HCEC 1CT (cell line): ENCODE measurements at places on chromosomes 12 and 14.

GRCh38 chr14:36405589-36406274 lies 85.3 kb upstream of the MBIP start:
- no peak for DNase-seq

DNA sequence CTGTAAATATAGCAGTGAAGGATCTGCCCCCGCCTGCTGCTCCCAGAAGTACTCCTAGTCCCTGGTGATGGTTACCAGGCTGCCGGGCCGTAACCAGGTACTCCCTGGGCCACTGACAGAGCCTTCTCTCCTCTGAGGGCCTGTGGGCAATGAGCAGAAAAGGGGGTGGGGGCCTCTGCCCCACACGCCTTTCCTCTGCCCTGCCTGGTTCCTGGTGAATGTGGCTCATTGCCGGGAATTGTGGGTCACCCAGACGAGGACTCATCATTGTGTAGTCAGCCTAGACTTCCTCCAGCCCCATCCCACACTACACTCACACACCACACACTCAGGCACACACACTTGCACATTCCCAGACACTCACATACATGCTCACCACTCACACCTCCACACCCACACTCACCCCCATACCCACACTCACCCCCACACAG lies 35.7 kb upstream of the ACTN1 start:
- DNase-seq = peak; percentile 41

GRCh38 chr14:67618617-67619063 lies 1.1 kb upstream of the ARG2 start:
- peak; percentile 74 for DNase-seq

- DNase-seq = no peak
Observed at GRCh38 chr12:12018454-12018853, 52.3 kb upstream of the BCL2L14 start.

GRCh38 chr12:129067491-129067890 lies 214.2 kb downstream of the GLT1D1 start:
- no peak for DNase-seq

GRCh38 chr12:76820888-76821482 lies 57.1 kb downstream of the ZDHHC17 start:
- DNase-seq = peak; percentile 50

- no peak for DNase-seq
Observed at GRCh38 chr14:103393070-103393469, 7.9 kb downstream of the MARK3 start.

DNA sequence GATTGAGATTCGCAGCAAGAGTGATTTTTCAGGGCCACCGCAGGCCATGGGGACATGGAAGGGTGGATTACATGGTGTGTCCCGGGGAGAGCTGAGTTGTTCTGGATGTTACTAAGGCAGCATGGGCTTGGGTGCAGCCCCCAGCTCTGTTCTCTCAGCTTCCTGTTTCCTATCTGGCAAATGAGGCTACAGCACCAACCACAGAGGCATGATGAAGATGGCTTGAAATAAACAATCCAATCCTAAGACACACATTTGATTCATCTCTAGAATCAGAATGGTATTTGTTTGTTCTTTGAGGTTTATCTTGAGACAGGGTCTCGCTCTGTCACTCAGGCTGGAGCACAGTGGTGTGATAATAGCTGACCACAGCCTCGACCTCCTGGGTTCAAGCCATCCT lies 21.6 kb downstream of the GLTP start:
- no peak for DNase-seq

GRCh38 chr12:32163596-32163995 lies 56.9 kb downstream of the BICD1 start:
- DNase-seq = peak; percentile 50

GRCh38 chr12:49868449-49868848 lies 25.5 kb upstream of the BCDIN3D start:
- no peak for DNase-seq

GRCh38 chr12:131749618-131750315 lies 38.9 kb downstream of the SFSWAP start:
- no peak for DNase-seq

DNA sequence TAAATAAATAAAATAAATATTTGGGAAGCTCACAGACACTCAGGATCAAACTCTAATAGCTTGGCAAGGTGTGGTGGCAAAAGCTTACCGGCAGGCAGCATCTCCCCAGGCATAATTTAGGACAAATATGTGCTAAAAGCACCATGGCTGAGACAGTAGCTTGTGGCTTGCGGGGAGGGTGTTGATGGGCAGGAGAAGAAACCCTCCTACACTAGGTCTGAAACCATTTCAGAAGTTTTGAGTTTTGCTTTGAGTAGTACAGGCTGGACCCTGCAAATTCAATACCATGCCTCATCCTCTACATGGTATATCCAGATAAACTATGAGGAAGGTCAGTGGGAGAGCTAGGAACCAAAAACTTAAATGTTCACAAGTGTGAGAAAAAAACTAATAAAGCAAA lies 33.1 kb downstream of the MAP3K9 start:
- DNase-seq = no peak

DNA sequence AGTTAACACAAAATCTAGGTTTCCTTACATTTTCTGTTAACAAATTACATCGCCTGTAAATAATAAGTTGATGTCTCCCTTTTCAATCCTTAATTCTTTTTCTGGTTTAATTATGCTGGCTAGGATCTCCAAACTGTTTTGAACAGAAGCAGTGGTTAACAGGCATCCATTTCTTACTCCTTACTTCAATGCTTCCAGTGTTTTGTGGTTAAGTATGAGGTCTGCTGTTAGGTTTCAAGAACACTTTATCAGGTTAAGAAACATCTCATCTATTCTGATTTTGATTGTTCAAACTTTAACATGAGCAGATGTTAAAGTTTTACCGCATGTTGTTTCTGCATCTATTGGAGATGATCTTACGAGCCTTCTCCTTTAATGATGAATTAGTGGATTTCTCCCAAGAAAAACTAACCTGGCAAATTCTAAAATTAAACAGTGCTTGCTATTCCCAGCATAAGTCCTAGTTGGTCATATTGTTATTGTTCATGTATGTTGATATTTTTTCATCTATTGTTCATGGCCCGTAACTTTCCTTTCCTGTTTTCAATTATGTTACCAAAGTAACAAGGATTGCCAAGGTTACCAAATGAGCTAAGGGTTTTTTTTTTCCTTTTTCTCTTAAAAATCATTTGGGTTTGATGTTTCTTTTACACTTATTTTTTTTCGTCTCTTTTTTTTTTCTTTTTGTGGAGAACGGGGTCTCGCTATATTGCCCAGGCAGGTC lies 33.4 kb downstream of the POLE start:
- no peak for DNase-seq

GRCh38 chr12:130205495-130205894 lies 43.2 kb downstream of the FZD10 start:
- DNase-seq = no peak

DNA sequence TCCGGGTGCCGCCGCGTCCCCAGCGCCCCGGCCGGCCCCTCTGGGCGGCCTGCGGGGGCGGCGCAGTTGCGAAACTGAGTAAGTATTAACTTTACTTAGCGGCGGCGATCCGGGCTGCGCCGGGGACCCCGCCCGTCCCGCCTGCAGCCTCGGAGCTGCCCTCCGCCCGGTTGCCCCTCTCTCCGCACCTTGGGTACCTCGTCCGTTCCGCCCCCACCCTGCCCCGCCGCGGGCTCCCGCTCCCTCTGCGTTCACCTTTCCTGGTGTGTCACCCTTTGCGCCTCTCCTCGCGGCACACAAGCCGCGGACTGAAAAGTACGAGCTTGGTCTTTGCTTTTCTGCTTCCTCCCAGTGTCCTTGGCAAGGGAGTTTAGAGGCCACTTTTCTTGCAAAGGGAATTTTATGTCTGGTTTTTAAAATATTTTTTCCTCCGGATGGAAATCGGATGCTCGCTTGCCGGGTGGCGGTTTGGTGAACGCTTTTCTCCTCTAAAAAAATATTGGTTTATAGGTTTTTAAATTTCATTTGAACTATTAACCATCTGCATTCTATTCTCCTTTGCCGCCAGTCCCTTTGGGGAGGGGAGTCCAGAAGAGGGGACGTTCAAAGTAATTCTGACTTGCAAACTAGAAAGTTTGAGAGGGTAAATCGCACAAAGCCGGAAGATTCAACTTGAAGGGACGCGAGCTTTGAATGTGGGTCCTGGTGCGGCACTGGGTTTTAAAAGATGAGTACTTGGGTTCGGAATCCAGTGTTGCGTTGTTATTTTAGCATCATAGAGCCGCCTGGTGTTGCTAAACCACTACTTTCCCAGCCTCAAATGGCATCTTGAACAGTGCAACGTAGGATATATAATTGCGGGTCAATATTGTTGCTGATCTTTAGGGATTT lies 834 bp downstream of the RASSF8 start:
- DNase-seq = peak; percentile 88

- DNase-seq = peak; percentile 33
Observed at GRCh38 chr14:59055439-59056045, 132.9 kb upstream of the DAAM1 start.

GRCh38 chr14:98173305-98173704 lies 1098.7 kb downstream of the BCL11B start:
- no peak for DNase-seq

DNA sequence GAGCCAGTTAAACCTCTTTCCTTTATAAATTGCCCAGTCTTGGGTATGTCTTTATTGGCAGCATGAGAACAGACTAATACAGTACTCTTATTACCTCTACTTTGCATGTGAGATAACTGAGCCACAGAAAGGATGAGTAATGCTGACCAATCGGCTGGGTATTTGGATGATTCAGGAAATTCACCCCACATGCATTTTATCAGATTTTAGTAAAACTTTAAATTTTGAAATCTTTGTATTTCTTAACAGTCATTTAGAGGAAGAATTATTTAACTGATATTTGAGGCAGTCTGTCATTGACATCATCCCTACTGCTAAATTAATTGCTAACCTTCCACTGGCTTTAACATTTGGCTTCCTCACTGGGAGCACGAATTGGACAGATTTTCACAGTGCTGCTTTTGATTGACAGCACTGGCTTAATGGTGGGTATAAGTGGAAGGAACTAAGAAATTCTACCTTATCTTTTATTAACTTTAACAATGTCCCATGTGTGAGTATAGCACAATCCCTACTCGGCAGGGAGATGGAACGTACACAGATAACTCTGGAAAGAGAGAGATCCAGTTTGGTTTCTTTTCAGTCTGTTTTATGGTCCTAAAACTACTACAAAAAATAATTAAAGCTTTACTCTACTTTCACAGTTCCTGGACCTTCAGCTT lies 261.0 kb downstream of the DACT1 start:
- DNase-seq = peak; percentile 95

- no peak for DNase-seq
Observed at GRCh38 chr14:53110096-53110495, 43.0 kb downstream of the DDHD1 start.
